Esophagus squamous epithelium (tissue), 5 donors: ENCODE measurements at places on chromosomes 1 and 21. TPM values are rescaled to one million over a fixed set of nuclear protein-coding genes. Genes with fewer than 3 reads are reported as not detected.

LRRC71 gene
- total RNA-seq, result not detected

FCRL5 gene
- total RNA-seq, result 1.6 TPM

C2CD2 gene
- 16.7 TPM for total RNA-seq

PADI2 gene
- 0.57 TPM for total RNA-seq

SLC45A1 gene
- 1.2 TPM for total RNA-seq

IRF2BP2 gene
- total RNA-seq, result 66.8 TPM

TMEM69 gene
- total RNA-seq, result 32.2 TPM

TM2D1 gene
- total RNA-seq, result 28.4 TPM

GRCh38 chr1:38834221-38834782, 25.3 kb downstream of the RRAGC start:
- no peak overlapping the region for H3K4me3 ChIP-seq
- H3K4me1 ChIP-seq, result no peaks in the 10 kb centered on the region
- H3K27me3 ChIP-seq, result no peaks in the 10 kb centered on the region
- no peak overlapping the region for H3K27ac ChIP-seq

DNA sequence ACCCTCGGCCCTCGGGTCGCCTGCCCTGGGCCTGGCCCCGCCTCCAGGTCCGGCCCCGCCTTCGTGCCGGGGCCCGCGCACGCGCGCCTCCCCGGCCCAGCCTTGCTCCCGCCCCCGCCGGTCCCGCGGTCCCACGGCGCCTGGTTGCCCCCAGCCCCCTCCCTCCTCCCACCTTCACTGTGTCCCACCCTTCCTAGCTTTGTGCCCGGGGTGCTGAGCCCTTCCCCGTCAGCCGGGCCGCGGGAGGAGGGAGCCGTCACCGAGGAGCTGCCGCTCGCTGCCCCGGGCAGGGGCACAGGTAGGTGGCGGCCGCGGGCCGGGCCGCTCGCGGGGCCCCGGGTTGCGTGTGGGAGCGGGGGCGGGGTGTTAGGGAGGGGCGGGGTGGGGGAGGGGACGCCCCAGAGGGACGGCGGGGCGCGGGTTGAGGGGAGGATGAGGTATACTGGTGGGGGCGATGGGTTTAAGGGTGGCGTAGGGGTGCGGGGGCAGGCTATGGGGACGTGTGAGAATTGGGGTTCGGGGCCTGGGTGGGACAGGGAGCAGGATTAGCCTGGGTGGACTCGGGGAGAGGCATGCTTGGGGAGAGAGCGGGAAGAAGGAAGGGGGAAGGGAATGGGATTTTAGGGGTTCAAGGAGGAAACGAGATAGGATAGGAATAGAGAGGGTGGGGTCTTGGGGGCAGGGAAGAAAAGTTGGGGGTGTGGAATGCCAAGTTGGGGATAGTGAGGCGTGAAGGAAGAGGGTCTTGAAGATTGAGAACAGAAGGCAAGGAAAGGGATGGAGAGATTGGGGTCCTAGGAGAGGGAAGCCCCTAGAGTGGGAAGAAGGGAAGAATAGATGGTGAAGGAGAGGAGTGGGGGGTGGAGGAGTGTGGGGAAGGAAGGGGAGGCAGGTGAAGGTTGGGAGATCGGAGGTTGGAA, at the start of gene LRRC42:
LRRC42 (plus strand) TSS at position 99 of the 920 bp plus-strand sequence. CDS start 5,650 bp downstream, outside the sequence.
- H3K4me3 ChIP-seq, result peak within 1 kb of the TSS; percentile 81
- H3K27me3 ChIP-seq, result no peaks in the 10 kb centered on the region
- H3K36me3 ChIP-seq, result no peaks in the 10 kb centered on the region

- no peaks in the 10 kb centered on the region for H3K36me3 ChIP-seq
- H3K4me3 ChIP-seq, result no peak overlapping the region
- H3K4me1 ChIP-seq, result peaks cover 20% of the 10 kb centered on the region
- no peak overlapping the region for H3K27ac ChIP-seq
- no peak for DNase-seq
These were observed 3.8 kb upstream of the TGFB2 start for GRCh38 chr1:218341325-218341724.

- no peak overlapping the region for H3K27ac ChIP-seq
- H3K36me3 ChIP-seq, result peaks cover 43% of the 10 kb centered on the region
- DNase-seq, result no peak
- no peaks in the 10 kb centered on the region for H3K4me1 ChIP-seq
These were observed 110.4 kb downstream of the PDE9A start for GRCh38 chr21:42763581-42764442.

DNA sequence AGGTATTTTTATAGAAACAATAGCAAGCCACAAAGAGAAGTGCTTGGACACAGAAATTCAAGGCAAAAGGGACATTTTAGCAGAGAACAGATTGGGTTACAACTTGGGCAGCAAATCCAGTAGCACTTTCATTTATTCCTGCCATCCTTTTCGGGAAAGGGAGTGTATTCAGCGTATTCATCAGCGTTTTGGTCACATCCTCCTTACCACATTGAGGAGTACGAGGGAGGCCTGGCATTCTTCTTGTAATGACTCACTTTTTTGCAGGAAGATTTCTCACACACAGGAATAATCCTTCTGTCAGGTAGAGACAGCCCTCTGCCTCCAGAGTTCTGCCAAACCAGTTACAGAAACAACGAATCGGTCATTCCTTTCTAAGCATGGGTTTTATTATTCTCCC, 18.1 kb upstream of the FAM78B start:
- H3K4me3 ChIP-seq, result no peak overlapping the region
- H3K4me1 ChIP-seq, result no peaks in the 10 kb centered on the region
- H3K27ac ChIP-seq, result no peak overlapping the region
- peaks cover 6% of the 10 kb centered on the region for H3K27me3 ChIP-seq
- H3K36me3 ChIP-seq, result no peaks in the 10 kb centered on the region
- DNase-seq, result no peak

DNA sequence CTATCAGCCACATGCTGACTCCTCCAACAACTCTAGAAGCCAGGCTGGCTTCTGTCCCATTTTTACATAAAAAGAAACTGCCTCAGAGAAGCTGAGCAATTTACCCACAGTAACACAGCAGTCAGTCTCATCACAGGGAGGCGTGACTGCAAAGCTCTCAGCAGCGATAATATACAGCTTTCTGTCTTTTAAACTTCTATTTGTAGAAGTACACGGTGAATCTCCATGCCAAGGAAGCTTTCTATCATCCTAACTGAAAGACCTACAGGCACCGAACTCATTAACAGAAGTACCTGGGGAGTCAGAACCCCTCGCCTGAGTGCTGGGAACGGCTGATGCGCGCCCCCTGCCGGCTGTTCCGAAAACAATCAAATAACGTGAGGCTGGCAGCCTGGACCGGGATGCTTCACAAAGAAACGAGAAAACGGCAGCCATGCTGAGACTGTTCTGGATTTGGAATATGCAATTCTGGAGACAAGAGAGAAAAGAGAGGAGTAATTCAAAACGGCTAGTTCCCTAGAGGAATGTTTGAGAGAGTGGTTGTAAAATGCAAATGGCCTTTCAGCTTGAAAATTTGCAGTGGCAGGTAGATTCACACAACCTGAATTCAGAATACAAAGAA, 43.5 kb upstream of the RAB4A start:
- no peaks in the 10 kb centered on the region for H3K36me3 ChIP-seq
- no peak overlapping the region for H3K4me3 ChIP-seq
- peaks cover 43% of the 10 kb centered on the region for H3K4me1 ChIP-seq
- no peak for DNase-seq
- H3K27me3 ChIP-seq, result no peaks in the 10 kb centered on the region

- H3K27ac ChIP-seq, result peak overlapping the region; percentile 71
- peaks cover 11% of the 10 kb centered on the region for H3K4me1 ChIP-seq
- DNase-seq, result no peak
- H3K36me3 ChIP-seq, result no peaks in the 10 kb centered on the region
- H3K4me3 ChIP-seq, result peak overlapping the region; percentile 94
- no peaks in the 10 kb centered on the region for H3K27me3 ChIP-seq
These were observed 634 bp downstream of the MYCBP start for GRCh38 chr1:38872401-38873026.

DNA sequence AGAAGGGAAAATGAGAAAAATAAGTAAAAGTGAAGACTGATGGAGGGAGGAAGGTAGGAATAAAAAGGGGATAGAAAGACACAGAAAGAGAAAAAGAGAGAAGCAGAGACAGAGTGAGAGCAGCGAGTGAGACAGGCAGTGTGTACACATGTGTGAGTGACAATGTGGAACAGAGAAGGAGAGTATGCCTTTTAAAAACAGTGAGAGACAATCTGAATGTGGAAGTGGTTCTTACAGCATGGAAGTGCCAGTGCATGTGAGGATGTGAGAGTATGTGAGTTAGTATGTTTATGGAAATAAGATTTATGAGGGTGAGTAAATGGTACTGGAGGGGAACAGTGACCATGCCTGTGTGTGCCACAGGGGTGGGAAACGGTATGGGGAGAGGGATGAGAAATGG, 1.2 kb downstream of the NEGR1 start:
- peak overlapping the region; percentile 85 for H3K27ac ChIP-seq
- DNase-seq, result no peak
- H3K27me3 ChIP-seq, result no peaks in the 10 kb centered on the region
- H3K4me1 ChIP-seq, result no peaks in the 10 kb centered on the region
- H3K36me3 ChIP-seq, result no peaks in the 10 kb centered on the region
- H3K4me3 ChIP-seq, result peak overlapping the region; percentile 72

- no peak overlapping the region for H3K27ac ChIP-seq
- H3K36me3 ChIP-seq, result no peaks in the 10 kb centered on the region
- H3K4me3 ChIP-seq, result no peak overlapping the region
- DNase-seq, result no peak
- H3K27me3 ChIP-seq, result no peaks in the 10 kb centered on the region
These were observed 4.4 kb upstream of the RHEX start for GRCh38 chr1:206048582-206048981.

DNA sequence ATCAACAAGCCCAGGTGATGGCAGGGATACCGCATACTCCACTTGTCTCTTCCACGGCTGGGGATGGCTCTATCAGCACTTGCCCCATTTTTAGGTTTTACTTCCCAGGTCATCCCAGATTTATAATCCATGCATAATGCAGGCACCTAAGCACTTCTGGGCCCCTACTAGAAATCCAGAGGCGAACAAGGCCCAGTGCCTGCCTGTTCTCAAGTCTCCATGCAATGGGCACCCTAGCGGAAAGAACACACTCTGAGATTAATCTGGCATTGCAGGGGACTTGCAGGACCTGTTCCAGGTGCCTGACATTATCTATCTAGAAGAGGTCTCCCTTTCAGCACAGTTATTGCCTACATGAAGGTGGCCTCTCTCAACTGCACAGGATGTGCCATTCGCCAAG, 39.8 kb downstream of the HIVEP3 start:
- no peaks in the 10 kb centered on the region for H3K27me3 ChIP-seq
- no peak for DNase-seq
- H3K4me1 ChIP-seq, result peaks cover 3% of the 10 kb centered on the region
- H3K27ac ChIP-seq, result no peak overlapping the region
- H3K4me3 ChIP-seq, result no peak overlapping the region

DNA sequence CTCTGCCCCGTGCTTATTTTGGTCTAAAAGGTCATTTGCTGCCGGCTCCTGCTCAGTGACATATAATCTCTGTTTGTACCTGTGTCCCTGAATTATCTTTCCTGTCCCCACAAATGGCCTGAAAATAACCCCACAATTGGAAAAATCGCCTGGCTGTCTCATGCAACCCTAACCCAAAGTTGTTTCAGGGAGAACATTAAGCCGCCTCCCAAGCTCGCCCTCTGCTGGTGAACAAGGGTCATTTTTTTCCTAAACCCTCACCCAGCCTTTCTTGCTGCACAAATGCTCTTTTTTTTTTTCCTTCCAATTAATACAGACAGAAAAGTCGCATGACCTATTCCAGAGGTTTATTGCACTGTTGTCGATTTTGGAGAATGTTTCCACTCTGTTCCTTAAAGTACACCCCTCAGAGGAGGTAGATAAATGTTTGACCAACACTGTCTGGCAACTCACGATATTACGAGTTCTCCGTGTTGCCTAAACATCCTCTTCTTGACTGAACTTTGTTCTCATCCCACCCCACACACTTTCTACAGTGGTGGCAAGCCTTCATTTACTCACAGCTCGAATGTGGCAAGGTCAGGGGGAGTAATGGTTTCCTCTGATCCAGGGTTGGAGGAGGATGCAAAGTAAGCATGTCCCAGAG, 148.7 kb downstream of the ZZZ3 start:
- H3K27me3 ChIP-seq, result no peaks in the 10 kb centered on the region
- no peak overlapping the region for H3K4me3 ChIP-seq
- no peaks in the 10 kb centered on the region for H3K36me3 ChIP-seq
- no peak for DNase-seq

- no peak overlapping the region for H3K4me3 ChIP-seq
- peaks cover 49% of the 10 kb centered on the region for H3K27me3 ChIP-seq
- H3K27ac ChIP-seq, result no peak overlapping the region
These were observed 55.8 kb upstream of the CLDN14 start for GRCh38 chr21:36535618-36536241.

- no peaks in the 10 kb centered on the region for H3K27me3 ChIP-seq
- no peak overlapping the region for H3K4me3 ChIP-seq
- H3K4me1 ChIP-seq, result no peaks in the 10 kb centered on the region
- DNase-seq, result no peak
- H3K27ac ChIP-seq, result no peak overlapping the region
These were observed 46.6 kb upstream of the TTC34 start for GRCh38 chr1:2848006-2848670.

- no peak overlapping the region for H3K27ac ChIP-seq
- H3K27me3 ChIP-seq, result no peaks in the 10 kb centered on the region
- no peak overlapping the region for H3K4me3 ChIP-seq
- H3K36me3 ChIP-seq, result no peaks in the 10 kb centered on the region
- H3K4me1 ChIP-seq, result no peaks in the 10 kb centered on the region
- no peak for DNase-seq
These were observed 538.4 kb upstream of the NCAM2 start for GRCh38 chr21:20459838-20460237.

DNA sequence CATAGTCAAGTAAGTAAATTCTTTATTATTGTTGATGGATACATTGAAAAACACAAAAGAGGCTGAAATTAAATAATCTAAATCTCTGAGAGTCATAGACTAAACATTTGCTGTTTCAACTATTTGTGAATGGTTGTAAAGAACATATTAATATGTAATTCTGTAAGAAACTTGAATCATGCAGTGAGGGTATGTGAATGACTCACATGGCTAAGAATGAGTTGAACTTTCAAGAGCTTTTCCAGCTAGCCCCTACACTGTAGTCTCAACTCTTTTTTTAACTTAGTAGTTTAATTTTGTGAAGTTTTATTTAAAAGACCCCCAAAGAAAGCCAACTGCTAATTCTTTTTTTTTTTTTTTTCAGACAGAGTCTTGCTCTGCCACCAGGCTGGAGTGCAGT, 588.1 kb downstream of the DPYD start:
- no peaks in the 10 kb centered on the region for H3K27me3 ChIP-seq
- H3K27ac ChIP-seq, result no peak overlapping the region
- no peaks in the 10 kb centered on the region for H3K4me1 ChIP-seq
- H3K4me3 ChIP-seq, result no peak overlapping the region
- no peaks in the 10 kb centered on the region for H3K36me3 ChIP-seq
- DNase-seq, result no peak
